ENCODE measurements at places on chromosomes 5 and 9.
A peak's percentile ranks its signal among the peaks of the same experiment; 100 is the strongest.

- DNase-seq, result peak; percentile 4
These were observed 62.1 kb upstream of the NUDT12 start for GRCh38 chr5:103624675-103625074.

- DNase-seq, result no peak
These were observed 23.6 kb downstream of the OR2V2 start for GRCh38 chr5:181170996-181171395.

GRCh38 chr9:5510360-5510931, at the start of gene PDCD1LG2:
Gene PDCD1LG2, plus strand, starts transcription at chr9:5510531. Its CDS starts 12,016 bp downstream, at chr9:5522547.
- DNase-seq, result peak; percentile 35

DNA sequence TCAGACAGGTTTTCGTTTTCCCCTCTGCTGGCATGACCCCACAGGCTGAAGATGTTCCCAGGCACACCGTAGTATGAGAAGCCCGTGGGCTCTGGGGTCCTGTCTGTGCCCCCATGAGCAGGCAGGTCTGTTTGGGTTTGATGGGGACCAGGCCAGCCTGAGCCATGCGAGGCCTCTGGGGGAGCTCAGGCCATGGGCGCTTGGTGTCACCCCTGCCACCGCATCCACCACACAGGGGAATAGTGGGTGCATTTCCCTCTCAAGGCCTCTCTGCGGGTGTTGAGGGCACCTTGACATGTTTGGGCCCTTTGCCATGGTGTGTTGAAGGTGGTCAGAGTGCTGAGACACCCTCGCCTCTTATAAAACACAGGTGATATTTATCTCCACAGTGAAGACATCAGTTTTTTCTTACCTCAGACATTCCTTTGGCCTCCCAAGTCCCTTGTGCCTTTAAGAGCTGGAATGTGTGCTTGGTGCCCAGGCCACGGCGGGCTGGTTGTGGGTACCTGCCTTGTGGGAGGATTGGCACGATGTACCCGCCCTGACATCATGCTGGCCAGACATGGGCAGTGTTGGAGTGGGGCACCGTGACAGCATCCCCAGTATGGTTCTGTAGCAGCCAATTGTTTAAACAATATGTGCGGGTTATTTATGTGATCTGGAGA, 68.3 kb downstream of the WNK2 start:
- no peak for DNase-seq
